ENCODE measurements at places on chromosomes 5 and 9.

GRCh38 chr5:82796643-82797416 lies 280.4 kb downstream of the TMEM167A start:
- no peak for DNase-seq

GRCh38 chr5:33938507-33938796 lies 2.3 kb downstream of the RXFP3 start:
- DNase-seq = no peak

DNA sequence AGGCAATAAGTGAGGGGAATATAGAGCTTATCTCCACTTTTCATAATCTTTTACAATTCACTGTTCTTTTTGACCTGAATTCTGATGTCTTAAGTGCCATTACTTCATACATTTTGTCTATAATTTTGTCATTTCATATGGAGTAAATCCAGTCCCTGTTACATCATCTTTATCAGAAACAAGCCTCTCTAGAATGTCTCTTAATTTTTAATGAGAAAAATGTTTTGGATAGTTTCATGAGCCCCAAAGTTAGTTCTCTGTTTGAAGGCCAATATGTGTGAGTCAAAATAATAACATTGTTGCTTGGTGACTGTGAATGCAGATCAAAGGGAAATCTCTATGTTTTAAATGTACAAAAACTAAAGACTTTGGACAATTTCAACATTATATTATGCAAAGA lies 329.6 kb upstream of the ARRDC3 start:
- no peak for DNase-seq

GRCh38 chr5:13529300-13529699 lies 415.2 kb downstream of the DNAH5 start:
- no peak for DNase-seq

DNA sequence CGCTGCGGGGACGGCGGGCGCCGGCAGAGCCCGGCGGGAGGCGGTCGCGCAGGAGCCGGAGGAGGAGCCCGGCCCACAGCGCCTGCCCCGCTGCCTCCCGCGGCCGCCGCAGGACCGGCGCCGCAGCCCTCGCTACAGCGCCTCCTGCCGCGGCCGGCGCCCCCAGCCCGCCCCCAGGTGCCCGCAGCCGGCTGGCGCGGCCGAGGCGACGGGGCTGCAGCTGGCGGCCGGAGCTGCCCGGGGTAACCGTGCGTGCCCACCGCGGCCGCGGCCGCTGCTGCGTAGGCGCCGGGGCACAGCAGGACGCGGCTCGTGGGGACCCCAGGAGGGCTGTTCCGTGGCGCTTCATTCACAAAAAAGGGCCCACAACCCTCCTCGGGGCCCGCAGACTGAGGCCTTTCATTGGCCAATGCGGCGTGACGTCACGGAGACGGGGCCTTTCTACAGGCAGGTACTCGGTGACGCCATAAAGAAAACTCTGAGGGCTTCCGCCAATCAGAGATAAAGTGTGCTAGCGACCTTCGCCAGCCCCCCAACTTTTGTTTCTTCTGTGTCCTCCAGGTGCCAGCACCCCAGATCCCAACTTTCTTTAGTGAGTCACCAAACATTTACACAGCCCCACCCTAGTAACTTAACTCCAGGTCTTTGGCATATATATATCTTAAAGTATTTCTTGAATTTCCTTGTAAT lies at the start of gene CDC14B:
Gene CDC14B (minus strand): TSS at position 353 of the 690 bp plus-strand sequence. CDS start 465 bp downstream, outside the sequence.
- peak; percentile 93 for DNase-seq

DNA sequence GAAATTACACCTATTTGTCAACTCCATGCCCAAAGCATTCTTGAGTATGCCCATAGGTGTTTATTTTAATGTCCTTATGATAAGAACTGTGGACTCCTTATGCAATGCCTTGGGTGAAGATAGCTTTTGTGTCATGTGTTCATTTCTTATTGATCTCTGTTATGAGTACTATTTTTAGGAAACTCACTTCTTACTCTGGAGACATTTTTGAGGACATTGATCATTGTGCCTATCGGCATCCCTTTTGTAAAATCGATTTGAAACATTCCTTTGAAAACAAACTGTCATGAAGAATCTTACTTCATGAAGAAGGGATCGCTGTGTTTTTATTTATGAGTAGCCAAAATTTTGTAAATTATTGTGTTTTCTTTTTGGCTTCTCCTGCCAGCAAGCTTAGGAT lies 257.3 kb downstream of the NTRK2 start:
- no peak for DNase-seq

DNA sequence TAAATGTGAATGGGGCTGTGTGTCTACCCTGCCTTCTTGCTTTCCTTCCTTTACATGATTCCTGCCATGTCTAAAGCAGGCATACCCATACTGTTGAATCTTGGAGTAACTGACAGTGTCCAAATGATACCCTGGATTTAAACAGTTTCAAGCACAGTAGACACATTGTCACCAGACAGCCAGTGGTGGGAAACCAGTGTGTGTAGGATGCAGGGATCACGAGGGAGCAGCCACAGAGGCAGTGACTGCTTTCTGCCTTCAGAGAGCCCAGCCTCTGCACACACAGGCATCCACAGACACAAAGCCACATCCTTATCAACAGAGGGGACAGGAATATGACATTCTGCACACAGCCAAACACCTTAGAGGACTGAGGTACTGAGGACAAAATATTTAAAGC lies 184.2 kb upstream of the TBCA start:
- DNase-seq = no peak

DNA sequence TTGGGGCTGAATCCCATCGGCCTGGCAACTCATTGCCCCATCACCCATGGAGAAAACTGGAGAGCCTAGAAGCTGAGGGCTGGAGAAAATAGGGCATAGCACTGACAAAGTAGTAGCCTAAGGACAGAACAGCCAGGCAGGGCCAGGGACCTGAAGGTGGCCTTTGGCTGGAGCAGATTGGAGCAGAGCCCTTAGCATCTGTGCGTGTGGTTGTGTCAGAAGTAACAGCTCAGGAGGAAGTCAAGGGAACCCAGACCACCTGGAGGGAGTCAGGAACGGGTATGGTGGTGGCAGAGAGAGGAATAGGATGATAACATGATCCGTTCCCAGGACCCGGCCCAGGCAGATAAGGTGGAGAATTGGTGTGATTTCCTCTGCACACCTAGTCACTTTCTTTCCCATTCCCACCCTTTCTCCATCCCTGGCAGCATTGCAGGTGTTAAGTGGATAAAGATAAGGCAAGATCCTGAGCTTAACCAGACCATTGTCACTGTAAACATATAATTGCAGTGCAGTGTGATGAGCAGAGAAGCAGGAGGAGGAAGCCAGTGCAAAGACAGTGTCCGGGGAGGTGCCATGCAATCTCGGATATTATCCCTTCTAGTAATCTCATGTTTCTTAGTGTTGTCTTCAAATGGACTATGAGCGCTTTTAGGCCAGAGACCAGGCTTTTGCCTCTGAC lies 67.0 kb downstream of the NDFIP1 start:
- no peak for DNase-seq

DNA sequence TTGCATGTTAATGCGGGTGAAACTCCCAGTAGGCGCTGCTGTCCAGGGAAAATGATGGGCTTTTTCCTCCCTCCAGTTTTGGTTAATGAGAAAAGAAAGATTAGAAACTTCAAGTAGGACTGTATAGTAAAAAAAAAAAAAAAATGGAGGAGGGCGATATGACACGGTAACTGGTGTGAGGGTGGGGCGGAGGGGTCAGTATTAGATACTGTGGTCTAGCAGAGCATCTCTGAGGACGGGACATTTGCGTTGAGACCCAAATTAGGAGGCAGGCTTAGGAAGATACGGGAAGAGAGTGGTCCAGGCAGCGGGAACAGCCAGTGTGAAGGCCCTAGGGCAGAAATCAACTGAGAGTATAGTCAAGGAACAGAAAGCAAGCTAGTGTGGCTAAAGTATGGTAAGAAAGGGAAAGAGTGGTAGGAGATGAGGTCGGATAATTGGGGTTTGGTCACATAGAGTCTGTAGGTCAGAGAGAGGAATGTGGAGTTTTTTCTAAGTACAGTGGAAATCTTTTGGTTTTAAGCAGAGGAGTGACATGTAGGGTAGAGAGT lies 707 bp downstream of the RMND5B start:
- DNase-seq = no peak

DNA sequence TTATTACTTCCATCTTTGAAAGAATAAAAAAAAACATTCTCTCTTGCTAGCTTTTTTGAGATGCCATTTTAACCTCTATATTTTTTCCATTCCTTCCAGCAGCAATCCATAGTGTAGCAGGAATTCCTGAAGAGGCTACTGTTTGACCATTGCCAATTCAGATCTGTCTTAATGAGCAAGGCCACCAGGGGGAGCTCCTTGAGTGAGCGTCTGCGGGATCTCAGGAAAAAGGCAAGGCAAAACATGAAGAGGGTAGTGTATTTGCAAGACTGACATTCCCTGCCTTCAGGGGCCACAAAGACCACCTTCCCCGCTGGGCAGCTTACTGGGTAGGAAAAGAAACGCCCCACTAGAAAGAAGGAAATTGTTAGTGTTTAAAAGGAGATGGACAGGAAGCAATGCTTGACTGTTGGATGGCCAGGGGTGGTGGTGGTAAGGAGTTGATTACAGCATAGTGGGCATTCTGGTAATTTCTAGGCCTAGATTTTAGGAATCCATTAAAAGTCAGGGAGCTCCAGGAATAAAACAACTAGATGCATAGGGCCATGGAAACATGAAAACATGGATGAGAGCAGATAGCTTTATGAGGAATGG lies 206.6 kb upstream of the HAPLN1 start:
- peak; percentile 1 for DNase-seq

GRCh38 chr5:133963493-133964128 lies 4.8 kb downstream of the C5orf15 start:
- no peak for DNase-seq

DNA sequence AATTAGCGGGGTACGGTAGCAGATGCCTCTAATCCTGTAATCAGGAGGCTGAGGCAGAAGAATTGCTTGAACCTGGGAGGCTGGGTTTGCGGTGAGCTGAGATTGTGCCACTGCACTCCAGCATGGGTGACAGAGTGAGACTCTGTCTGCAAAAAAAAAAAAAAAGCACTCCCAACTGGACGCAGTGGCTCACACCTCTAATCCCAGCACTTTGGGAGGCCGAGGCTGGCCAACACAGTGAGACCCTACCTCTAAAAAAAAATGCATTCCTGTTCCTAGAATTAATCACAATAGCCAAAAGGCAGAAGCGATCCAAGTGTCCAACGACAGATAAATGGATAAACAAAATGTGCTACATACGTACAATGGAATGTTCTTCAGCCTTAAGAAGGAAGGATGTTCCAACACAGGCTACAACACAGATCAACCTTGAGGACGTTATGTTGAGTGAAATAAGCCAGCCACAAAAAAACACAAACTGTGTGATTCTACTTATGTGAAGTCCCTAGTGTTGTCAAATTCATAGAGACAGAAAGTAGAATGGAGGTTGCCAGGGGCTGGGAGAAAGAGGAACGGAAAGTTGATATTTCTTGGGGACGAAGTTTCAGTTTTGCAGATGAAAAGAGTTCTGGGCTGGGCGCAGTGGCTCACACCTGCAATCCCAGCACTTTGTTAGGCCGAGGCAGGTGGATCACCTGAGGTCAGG lies 13.8 kb downstream of the FAM78A start:
- DNase-seq = no peak

DNA sequence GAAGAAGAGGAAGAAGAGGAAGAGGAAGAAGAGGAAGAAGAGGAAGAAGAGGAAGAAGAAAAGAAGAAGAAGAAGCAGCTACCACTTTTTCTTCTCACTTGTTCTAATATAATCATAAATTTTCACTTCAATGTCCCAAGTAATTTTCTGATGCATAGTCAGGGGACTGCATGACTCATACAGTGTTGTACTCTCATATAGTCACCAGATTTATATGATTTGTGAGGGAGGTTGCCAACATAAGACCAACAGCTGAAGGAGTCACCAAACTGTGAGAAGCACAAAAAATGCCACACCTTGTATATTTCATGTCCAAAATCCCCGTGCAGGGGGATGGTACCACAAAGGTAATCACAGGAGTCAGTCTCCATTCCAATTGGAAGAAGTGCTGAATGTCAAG lies 32.7 kb upstream of the DMRTA1 start:
- DNase-seq = no peak

GRCh38 chr5:2282034-2282690 lies 399.4 kb upstream of the IRX4 start:
- no peak for DNase-seq

GRCh38 chr5:139839918-139840317 lies 44.3 kb downstream of the PSD2 start:
- DNase-seq = no peak
